ENCODE measurements at places on chromosomes 5 and 9. TPM values are rescaled to one million over a fixed set of nuclear protein-coding genes. Genes with fewer than 3 reads are reported as not detected.

The PSIP1 gene
- 69.0 TPM for total RNA-seq

The CDC23 gene
- total RNA-seq: 30.8 TPM

The SUSD3 gene
- 0.79 TPM for total RNA-seq

The RASGRF2 gene
- 2.4 TPM for total RNA-seq

The PCDHB16 gene
- 0.05 TPM for total RNA-seq

The UBE2D2 gene
- total RNA-seq: 157 TPM

The GAS1 gene
- 0.05 TPM for total RNA-seq

The BRIX1 gene
- total RNA-seq: 61.7 TPM

The PLAC8L1 gene
- total RNA-seq: 0.49 TPM

The MAT2B gene
- total RNA-seq: 50.6 TPM

The PCDHGA11 gene
- not detected for total RNA-seq

The TCF7 gene
- total RNA-seq: 20.7 TPM

The REEP2 gene
- 7.5 TPM for total RNA-seq

The TSSK1B gene
- total RNA-seq: not detected

The NME5 gene
- total RNA-seq: not detected

The TAL2 gene
- not detected for total RNA-seq

The NELFB gene
- 44.5 TPM for total RNA-seq

The STPG3 gene
- total RNA-seq: not detected

The MYMK gene
- not detected for total RNA-seq

The C5orf52 gene
- not detected for total RNA-seq

The PRUNE2 gene
- total RNA-seq: not detected

All from A549 treated with DMSO at 1 μM for 4 hours (cell line).